NT2/D1 (cell line): ENCODE measurements at places on chromosomes 12 and 14.
A peak's percentile ranks its signal among the peaks of the same experiment; 100 is the strongest.

DNA sequence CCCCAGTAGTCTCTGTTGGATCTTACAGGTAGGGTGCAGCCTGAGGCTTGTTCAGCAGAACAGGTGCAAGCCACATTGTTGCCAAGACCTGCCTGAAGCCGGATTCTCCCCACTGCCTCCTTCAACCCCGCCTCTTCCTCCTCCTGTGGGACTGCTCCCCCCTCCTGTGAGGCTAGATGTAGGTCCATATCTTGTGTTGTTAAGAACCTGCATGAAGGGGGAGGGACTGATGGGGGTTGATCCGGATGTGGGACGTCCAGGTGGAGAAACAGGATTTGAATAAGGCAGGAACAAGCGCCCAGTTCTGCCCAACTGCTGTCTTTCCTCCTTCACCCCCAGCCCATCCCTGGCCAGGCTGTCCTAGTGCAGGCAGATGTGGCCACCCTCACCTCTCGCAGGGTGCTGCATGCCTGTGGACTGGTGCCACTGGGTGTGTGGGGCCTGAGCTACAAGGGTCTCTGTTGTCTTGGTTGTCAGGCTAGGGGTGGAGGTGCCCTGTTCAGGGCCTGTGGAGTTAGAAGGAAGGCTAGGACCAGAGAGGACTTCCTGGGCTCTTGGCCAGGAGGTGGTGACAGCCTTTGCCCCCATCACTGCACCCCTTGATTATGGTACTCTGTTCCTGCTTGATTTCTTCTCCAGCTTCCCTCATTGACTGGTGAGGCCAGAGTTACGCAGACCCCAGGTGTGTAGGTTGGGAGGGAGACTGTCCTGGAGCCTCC is 1.4 kb downstream of the NR4A1 start:
- DNase-seq, result no peak

GRCh38 chr14:42429401-42429800 is 822.7 kb downstream of the LRFN5 start:
- no peak for DNase-seq

DNA sequence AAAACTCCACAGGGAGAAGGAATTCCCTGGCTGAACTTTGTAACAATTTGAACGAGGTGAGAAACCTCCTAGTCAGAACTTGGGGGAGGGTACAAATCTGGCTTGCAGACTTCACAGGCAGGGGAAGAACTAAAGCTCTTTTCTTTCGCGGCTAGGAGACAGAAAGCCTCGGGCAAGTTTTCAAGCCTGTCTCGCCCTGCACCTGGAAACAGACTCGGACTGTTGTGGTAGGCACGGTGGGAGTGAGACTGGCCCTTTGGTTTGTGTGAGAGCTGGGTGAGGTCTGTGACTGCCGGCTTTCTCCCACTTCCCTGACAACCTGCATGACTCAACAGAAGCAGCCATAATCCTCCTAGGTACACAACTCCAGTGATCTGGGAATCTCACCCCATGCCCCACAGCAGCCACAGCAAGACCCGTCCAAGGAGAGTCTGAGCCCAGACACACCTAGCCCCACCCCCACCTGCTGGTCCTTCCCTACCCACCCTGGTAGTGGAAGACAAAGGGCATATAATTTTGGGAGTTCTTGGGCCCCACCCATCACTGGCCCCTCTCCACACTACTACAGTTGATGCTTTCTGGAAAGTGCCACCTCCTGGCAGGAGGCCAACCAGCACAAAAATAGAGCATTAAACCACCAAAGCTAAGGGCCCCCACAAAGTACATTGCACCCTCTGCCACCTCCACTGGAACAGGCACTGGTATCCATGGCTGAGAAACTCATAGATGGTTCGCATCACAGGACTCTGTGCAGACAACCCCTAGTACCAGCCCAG is 102.7 kb upstream of the ST8SIA1 start:
- DNase-seq, result peak; percentile 72

DNA sequence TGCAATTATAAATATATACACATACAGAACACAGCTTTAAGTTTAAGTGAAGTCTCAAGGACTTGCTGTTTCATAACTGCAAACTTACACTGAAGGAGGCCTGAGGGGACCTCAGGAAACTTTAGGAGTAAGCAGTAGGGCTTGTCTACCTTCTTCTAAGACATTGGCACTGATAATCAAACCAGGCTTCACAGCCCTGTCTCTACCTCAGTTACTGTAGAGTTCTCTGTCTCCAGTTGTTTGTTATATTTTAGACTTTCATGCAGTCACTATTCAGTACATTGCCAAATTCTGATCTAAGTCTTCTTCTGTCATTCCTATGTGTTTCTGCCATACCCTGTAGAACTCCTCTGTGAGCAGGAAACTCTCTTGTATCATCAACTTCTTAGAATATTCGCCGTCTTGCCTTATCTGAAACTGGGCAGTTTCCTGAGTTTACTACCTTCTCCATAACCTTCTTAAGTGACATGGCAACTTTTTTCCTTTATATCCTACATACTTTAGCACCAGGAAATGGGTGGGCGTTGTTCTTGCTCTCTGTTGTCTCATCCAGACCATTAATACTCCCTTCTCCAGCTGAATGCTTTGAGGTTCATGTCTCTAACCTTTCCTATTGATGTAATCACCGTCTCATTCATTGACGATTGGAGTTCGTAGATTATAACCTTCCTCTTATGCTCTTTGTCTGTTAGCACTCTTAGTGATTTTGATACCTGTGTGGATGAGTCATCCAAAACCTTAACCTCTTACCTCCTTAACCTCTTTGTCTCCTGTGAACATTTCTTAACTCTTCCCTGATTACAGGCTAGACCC is 11.4 kb downstream of the APAF1 start:
- no peak for DNase-seq

GRCh38 chr12:30934811-30935210 is 8.3 kb downstream of the TSPAN11 start:
- no peak for DNase-seq
